ENCODE measurements at places on chromosomes 3 and 15.

DNA sequence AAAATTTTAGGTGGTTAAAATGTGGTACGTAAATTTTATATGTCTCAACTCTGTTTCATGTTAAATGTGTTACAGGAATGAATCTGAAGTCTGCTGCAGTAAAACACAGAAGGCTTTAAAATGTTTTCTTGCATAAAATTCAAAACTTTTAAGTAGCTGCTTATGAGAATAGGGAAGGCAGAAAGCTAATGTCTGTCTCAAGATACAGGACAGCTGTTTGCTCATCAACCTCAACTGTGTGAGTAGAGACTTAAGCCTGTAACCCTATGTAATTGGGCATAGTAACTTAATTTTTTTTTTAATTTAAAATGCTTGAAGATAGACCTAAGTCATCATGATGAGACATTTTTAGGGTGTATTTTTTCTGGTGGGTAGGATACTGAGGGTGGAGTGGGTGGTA lies 38.9 kb downstream of the ZFAND6 start:
- no peak for DNase-seq

GRCh38 chr15:41585127-41586047 lies 26.4 kb downstream of the TYRO3 start:
- DNase-seq = peak; percentile 78

GRCh38 chr3:56926243-56926946 lies 124.6 kb upstream of the ARHGEF3 start:
- no peak for DNase-seq

GRCh38 chr3:172749230-172749965 lies 1.1 kb upstream of the ECT2 start:
- no peak for DNase-seq

- DNase-seq = no peak
These were observed 64.8 kb downstream of the SAMMSON start for GRCh38 chr3:70064194-70064779.

- DNase-seq = no peak
These were observed 51.0 kb upstream of the ATOSA start for GRCh38 chr15:52730173-52730572.

DNA sequence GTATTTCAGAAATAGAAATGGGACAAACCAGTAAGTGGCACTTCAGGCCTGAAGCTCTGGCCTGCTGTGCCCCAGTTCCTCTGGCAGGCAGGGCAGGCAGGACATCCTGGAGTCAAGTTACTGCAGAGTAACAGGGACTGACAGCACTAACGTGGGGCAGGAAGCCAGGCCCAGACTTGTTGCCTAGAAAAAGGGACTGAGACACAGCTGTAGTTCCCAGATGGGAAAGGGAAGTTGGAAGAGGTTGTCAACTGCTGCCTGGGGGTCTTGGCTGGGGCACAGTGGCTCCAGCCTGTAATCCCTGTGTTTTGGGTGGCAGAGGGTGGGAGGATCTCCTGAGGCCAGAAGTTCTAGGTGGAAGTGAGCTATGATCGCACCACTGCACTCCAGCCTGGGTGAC lies 171.9 kb downstream of the FMN1 start:
- peak; percentile 78 for DNase-seq

- DNase-seq = no peak
These were observed 6.8 kb upstream of the PDCD6IP start for GRCh38 chr3:33791477-33792166.

DNA sequence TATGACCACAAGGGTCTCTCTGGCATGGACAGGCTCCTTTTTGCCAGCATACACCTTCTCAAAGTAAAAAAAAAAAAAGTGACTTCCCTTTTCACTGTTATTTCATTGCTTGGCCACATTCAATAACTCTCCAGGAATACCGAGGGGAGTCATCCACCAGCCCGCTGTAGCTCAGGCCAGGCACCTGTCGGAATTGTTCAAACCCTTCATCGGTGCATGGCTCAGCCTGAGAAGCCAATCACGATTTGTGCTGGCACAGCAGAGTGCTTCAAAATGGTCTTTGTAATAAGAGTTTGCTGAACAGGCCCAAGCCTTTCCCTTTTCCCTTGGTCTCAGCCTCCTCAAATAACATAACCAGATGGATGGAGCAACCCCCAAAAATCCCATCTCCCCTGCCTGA lies 145.4 kb downstream of the PDZRN3 start:
- no peak for DNase-seq

- DNase-seq = no peak
These were observed 41.3 kb downstream of the SCN5A start for GRCh38 chr3:38608086-38608775.

GRCh38 chr3:52084216-52084945 lies 28.0 kb upstream of the DUSP7 start:
- DNase-seq = no peak

GRCh38 chr3:41236228-41236627 lies 36.9 kb downstream of the CTNNB1 start:
- DNase-seq = no peak

- no peak for DNase-seq
These were observed 91.4 kb upstream of the PRTG start for GRCh38 chr15:55834331-55834730.

DNA sequence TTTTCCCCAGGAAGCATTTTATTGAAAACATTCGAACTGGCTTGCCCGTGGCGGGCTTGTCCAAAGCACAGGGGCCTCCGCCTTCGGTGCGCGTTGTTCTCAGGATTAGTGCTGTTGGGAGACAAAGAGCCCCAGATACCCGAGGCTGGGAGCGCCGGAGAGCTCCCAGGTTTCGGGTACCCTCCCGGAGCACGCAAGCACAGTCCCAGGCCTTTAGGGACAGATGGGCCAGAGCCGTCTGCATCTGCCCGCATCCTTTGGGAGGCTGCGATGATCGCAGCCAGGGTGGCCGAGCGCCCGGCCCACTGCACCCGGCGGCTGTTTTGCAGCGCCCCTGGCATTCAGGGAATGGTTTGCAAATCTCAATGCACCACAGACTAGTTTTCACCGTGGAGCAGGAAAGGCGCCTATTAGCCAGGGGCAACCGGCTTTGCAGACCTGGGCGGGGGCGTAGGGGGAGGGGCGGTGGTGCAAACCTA lies 5.0 kb upstream of the FEZF2 start:
- no peak for DNase-seq

DNA sequence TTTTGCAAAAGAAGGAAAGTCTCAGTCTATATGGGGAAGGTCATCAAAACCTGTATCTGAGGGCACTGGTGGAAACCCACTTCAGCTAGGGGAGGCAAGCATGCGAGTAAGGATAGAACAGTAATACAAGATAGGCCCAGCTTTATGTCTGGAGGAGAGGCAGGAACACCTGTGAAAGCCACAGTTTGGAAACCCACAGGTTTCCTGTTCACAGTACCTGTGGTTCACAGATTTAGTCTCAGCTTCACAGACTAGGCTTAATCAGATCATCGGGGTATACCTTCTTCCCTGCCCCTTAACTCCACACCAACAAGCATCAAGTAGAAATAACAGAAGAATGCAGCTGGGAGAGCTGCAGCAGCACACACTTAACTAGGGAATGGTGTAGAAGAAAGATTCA lies 36.2 kb downstream of the C2CD4B start:
- DNase-seq = no peak

DNA sequence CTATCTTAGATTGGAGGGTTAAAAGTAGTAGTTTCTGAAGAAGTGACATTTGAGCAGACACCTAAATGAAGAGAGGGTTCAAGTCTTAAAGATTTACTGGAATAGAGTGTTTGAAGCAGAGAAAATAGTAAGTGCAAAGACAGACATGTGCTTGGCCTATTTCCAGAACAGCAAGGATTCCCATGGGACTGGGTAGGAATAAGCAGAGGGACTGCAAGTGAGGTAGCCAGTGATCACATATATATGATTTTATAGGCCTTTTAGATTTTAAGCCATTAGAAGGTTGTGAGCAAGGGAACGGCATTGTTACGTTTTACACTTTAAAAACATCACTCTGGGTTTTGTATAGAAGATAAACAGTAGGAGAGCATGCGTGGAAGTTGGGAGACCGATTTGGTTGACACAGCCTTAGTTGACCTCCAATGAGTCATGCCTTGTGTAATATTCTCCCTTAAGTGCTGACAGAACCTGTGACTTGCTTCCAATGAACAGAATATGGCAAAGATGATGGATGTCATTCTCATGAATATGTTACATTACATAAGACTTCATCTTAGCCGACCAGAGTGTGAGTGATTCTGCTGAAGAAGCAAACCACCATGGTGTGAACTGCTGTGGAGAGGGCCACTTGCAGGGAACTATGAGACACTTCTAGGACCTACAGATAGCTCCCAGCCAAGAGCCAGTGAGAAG lies 37.1 kb upstream of the SLC4A7 start:
- DNase-seq = no peak

GRCh38 chr15:79296583-79296982 lies 14.1 kb downstream of the ANKRD34C start:
- no peak for DNase-seq

DNA sequence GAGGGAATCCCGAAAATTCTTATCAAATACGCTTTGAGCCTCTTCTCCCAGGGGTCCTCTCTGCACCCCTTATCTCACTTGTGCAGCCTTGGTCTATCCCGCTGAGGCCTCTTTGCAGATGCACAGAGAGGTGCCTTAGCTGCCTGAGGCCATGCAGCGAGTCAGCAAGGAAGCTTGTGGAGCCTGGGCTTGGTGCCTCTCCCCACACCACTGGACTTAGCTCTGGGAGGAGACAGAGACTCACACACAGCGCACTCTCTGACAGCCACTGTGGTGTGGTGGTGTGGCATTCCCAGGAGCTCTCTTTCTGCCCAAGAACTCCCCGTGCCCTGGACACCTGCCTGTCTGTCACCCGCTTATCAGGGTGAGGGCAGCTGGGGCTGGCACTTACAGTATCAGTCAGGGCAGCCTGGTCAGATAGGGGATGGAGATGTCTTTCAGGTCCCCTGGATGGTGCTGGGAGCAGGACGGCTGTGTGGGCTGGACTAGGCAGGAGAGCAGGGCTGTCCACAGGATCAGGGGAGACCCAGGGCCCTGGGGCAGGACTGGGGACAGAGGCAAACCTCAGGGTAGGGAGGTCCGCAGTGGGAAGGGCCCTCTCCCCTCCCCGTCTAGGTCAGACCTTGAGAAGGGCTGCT lies 10.2 kb upstream of the LINGO1 start:
- no peak for DNase-seq

DNA sequence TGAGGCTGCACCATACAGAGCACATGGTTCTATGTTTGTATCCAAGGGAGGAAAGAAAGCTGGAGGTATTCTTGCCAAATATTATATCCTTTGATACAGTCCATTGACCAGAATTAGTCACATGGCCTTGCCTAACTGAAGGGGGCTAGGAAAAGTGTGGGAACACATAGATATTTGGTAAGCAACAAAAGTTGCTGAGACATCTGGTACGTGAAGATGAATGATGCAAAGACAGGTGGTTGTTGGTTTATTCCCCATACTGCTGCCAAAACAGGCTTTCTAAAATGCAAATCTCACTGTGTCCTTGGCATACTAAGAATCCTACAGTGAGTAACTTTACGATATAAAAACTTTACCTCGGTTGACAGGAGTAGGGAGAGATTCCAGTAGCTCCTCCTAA lies 162.2 kb downstream of the VGLL3 start:
- DNase-seq = no peak

GRCh38 chr15:47812470-47812999 lies 95.2 kb downstream of the SEMA6D start:
- no peak for DNase-seq

DNA sequence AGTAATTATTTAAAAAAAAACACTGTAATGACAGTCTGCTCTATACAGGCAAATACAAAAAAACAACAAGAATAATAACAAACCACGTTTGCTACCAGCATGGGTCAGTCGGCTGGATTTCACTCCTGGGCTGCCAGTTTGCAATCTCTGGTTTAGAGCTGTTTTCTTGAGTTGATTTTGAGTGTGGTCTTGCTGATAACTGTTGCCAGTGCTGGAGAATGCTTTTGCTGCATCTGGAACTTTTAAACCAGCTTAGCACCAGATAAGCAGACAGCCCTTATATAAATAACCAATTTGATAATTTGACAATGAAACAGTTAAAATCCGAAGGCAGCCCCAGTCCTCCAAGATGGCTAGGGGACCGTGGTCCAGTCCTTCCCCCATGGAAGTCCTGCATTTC lies 14.0 kb upstream of the CTDSPL start:
- DNase-seq = no peak

DNA sequence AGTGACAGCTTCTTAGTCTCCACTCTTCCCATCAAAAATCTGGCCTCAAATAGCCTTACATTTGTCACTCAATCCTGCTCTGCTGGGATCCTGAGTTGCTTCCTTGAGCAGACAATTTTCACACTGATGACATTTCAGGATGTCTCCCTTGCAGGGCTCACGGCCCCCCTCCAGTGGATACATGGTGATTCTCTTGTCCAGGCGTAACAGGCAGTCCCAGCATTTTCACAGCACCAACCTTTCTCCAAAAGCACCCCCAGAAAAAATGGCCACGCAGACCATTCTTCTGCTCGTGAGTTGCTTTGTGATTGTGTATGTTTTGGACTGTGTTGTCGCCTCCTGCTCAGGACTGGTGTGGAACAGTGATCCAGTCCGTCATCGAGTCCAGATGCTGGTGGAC lies 47.4 kb upstream of the WNT7A start:
- no peak for DNase-seq

GRCh38 chr3:23075496-23075895 lies 127.6 kb upstream of the UBE2E2 start:
- no peak for DNase-seq

- no peak for DNase-seq
These were observed 25.3 kb downstream of the RAD18 start for GRCh38 chr3:8938021-8938420.

DNA sequence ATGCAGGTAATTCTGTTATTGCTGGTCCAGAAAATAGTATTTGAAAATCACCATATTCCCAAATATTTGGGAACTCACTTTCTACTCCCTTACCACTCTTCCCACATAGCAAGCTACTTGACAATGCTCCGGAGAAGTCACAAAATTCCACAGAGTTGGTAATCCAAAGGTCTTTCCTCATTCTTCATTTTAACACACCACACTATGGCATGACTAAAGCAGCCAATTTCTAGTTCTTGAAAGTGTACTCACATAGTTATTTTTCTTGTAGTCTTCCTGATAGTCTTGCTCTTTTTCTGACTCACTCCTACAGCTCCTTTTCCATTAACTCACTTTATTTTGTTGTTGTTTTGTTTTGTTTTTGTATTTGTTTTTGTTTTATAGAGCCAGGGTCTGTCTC lies 67.2 kb downstream of the MYO9A start:
- no peak for DNase-seq

GRCh38 chr15:71323584-71323983 lies 208.3 kb downstream of the THSD4 start:
- no peak for DNase-seq

GRCh38 chr3:118544458-118544857 lies 490.2 kb downstream of the IGSF11 start:
- no peak for DNase-seq

- no peak for DNase-seq
These were observed 40.5 kb downstream of the TGM4 start for GRCh38 chr3:44914936-44915335.

- DNase-seq = no peak
These were observed 26.5 kb downstream of the PPP2R3A start for GRCh38 chr3:135992072-135992471.

GRCh38 chr3:176351408-176351807 lies 845.9 kb downstream of the TBL1XR1 start:
- no peak for DNase-seq
